ENCODE measurements at places on chromosomes 1 and 21. TPM values are rescaled to one million over a fixed set of nuclear protein-coding genes. Genes with fewer than 3 reads are reported as not detected.

FCRL2 gene
- 0.23 TPM for total RNA-seq

ARHGEF10L gene
- 26.3 TPM for total RNA-seq

KCNN3 gene
- total RNA-seq = 0.14 TPM

TRAPPC10 gene
- 16.6 TPM for total RNA-seq

Measured in liver (tissue), 10 donors.